Stimulated activated CD4-positive, alpha-beta T cell treated with anti-CD3 and anti-CD28 coated beads, Interleukin-2, amount 100 ng/mL, for 4 hours (primary cell): ENCODE measurements at places on chromosomes 7 and 10.

DNA sequence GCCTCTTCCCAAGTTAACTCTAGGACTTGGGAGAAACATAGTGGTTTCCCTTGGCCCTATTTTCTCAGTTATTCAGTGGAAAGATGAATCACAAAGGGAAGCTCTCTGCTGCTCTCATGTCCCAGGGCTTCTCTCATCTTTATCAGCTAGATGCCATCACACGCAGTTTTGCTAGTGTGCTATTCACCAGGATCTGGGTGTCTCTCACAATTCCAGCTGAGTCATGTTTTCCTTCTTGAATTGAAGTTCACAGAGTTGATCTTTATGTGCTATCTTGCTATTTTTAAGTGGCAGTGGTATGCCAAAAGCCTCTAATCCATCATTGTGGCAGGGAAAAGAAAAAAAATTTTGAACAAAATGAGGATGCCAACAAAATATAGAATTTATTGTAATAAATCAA is 101.3 kb downstream of the TWIST1 start:
- DNase-seq, result no peak

- peak; percentile 50 for DNase-seq
These were observed 5.3 kb upstream of the PRKRIP1 start for GRCh38 chr7:102390697-102391484.

- no peak for DNase-seq
These were observed 33.4 kb upstream of the ABLIM1 start for GRCh38 chr10:114691442-114691941.

- DNase-seq, result no peak
These were observed 68.9 kb upstream of the ZNF33B start for GRCh38 chr10:42707234-42707633.

GRCh38 chr7:20783125-20783699 is 3.5 kb downstream of the SP8 start:
- no peak for DNase-seq

DNA sequence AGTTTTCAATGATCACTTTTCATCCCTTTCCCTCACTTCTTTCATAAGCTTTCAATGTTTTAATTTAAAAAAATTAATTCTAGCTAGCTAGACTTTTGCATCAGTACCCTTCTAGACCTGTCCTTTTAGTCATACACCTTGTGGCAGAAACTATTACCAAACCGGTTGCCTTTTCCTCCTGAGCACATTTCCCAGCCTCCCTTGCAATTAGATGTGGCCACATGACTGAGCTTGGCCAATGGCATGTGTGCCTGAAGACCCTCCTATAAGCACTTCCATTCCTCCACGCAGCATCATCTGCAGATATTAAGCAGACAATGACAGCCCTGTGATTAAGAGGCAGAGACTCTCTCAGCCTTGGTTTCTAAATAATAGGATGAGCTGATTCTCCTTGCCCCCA is 12.3 kb downstream of the DKK1 start:
- DNase-seq, result no peak

- peak; percentile 77 for DNase-seq
These were observed 50.4 kb downstream of the DNAJB6 start for GRCh38 chr7:157386979-157387800.

- no peak for DNase-seq
These were observed 215.3 kb upstream of the ZNF32 start for GRCh38 chr10:43863859-43864591.

DNA sequence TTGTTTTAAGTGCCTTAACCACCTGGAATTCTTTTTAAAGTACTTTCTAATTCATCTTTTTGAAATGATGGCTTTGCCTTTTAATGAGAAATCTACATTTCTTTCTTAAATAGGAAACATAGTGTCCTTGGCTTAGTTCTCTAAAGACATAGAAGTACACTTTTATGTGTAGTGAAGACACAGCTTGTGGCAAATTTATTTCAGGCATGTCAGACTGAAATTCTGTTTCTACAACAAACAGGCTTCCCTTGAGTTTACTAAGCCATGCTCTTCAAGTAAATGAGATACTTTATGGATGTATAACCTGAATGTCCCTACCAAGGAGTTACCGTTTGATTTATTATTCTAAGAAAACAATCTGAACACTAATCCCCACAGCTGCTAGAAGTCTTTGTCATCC is 136.9 kb upstream of the MAGI2 start:
- DNase-seq, result no peak

GRCh38 chr7:148674689-148675088 is 24.0 kb upstream of the CUL1 start:
- no peak for DNase-seq

GRCh38 chr7:124566583-124566982 is 199.0 kb downstream of the GPR37 start:
- no peak for DNase-seq

DNA sequence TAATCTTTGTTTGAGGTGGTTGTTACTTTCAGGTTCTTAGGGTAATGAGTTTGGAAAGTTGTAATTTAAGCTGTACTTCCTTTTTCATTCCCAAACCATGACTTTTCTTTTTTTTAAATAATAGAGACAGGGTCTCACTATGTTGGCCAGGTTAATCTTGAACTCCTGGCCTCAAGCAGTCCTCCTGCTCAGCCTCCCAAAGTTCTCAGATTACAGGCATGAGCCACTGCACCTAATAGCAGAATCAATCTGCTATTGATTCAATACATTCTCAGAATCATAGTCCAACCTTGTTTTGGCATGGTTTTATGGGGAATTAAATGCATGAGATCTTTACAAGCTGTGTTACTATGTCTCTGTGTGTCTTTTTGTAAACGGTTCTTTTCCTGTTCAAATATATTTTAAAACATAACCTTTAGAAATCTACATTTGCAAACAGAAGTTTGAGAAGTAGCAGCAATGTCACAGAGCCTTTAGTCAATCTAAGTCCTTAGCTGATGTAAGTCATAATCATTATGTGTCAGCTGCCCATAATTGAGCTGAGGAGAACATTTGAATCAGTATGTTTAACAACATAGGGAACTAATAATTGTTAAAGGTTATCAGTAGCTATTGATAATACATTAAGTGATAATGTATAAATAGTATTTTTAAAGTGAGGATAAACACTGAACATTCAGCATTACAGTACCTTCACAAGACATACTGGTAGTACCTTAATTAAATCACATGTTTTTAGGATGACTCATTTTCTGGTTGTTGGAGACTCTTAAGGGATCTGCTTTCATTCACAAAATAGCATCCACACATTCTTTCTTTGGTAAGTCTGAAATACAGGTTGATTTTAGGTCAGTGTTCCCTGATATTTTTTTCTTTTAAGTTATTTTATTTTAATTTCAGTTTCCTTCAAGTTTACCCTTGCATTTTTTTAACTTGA is 8.8 kb downstream of the INPP5F start:
- DNase-seq, result no peak

- DNase-seq, result no peak
These were observed 61.4 kb downstream of the LUC7L2 start for GRCh38 chr7:139421123-139421522.

- no peak for DNase-seq
These were observed 121.6 kb downstream of the CACNB2 start for GRCh38 chr10:18261768-18262231.

- DNase-seq, result no peak
These were observed 34.5 kb downstream of the FRMD4A start for GRCh38 chr10:14296065-14296709.

DNA sequence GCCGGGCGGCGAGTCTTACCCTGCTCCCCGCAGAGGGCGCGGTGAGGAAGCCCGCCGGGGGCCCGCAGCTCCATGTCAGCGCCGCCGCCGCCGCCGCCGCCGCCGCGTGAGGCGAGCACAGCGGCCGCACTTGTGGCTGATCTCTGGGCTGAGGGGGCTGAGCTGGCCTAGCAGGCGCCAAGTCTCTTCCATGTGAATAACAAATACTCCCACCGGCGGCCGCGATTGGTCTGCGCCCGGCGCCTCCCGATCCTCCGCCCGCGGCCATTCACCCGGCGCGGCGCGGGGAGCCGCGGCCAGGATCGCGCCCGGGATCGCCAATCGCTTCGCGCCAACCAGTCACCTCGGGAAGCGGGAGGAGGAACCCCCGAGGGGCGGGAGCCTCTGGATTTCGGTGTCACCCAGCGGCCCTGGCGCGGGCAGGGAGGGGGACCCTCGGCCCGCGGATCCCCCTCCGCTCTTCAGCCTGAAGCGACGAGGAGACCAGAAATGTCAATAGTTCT is at the start of gene GRM8:
GRM8 (minus strand) TSS at position 164 of the 503 bp plus-strand sequence.
- DNase-seq, result no peak

DNA sequence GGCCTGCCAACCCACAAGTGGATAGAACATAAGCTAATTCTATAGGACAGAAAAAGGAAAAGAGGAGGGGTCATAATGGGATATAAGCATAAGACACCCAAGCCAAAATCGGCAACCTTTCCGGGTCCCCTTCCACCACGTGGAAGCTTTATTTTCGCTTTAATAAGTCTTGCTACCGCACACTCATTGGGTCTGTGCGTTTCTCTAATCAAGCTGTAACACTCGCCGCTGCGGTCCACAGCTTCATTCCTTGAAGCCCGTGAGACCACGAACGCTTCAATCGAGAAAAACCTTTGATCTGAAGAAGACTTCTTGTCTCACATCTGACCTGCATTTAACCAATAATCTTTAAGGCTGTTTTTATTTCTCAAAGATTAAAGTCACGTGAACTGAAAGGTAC is 35.8 kb upstream of the HECW1 start:
- no peak for DNase-seq

DNA sequence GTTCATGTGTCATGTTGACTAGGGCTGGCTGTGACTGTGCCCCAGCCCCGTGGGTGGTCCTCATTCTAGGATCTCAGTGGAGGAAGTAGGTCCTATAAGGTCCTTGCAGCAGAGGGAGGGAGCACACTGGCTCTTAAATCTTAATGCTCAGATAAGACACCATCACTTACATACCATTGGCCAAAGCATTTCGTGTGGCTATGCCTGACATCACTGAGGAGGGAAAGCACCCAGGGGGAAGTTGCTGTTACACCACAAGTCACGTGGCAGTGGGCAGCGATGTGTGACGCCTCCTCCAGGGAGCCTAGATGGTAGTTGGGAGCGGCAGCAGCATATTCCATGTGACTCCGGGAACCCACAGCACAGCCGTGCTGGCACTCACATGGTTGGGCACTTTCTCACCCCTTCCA is 224.7 kb upstream of the SH2B2 start:
- no peak for DNase-seq

DNA sequence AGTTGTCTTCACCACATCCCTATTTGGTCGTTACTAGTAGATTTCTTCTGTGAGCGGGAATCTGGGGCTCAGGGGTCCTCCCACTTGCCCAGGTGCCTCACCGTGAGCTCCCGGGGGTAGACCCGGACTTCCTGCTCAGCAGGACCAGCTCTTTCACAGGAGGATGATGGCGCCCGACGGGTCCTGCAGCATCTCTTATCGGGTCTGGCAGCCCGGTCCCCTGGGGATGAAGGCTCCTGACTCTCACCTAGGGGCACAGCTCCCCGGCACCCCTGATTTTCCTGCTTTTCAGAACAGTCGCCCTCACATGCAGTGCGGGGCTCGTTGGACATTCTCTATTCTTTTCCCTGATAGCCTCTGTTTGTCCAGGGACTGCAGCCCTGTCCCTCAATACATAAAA is 33.0 kb upstream of the SHH start:
- no peak for DNase-seq

DNA sequence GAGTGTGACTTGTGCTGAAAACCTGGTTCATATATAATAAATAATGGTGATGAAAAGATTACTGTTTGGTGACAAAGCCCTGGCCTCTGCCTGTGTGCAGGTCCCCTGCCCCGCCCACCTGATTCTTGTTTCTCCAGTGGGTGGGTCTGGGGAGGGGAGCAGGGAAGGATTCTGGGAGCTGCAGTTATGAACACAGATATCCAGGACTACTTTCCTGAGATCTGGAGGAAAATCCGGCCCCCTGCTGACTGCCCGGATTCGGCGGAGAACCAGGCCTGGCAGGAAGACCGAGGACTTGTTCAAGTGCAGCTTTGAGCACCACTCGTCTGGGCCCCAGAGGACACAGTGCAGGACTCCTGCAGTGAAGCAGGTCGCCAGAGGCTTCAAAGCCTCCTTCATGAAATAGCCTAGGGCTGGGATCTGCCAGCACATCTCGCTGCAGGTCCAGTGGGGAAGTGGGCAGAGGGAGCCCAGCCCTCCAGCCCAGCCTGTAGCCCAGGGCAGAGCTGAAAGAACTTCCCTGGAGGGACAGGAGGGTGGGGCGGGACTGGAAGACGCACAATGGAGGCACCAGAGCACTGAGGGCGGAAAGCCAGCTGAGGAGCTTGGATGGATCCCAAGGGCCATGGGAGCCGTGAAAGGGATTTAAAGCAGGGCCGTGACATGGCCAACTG is 7.0 kb downstream of the ATP6V0E2 start:
- DNase-seq, result no peak

- no peak for DNase-seq
These were observed 495 bp downstream of the EIF3B start for GRCh38 chr7:2354939-2355704.

GRCh38 chr10:69861251-69862240 is 59.8 kb downstream of the COL13A1 start:
- DNase-seq, result no peak

DNA sequence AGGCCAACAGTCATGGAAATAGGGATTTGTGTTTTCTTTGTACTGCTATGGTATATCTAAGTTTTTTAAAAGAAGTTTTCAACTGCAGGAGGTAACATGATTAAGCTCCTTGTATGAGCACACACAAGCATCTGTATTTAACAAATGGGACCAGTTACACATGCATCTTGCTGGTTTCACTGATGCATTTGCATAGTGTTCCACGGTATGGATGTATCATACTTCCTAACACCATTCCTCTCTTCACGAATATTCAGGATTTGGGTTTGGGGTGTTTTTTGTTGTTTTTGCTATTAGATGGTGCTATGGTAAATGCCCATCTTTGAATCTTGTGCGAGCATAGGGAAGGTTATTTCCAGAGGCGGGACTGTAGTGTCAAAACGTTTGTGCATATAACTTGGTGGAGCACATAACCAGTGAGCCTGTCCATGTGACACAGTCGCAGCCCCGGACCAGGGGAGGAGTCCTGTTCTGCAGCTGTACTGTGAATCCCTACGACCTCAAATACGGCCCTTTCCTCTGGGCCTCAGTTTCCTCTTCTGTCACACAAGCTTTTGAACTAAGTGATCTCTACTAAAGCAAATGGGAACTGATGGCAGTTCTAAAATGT is 1.9 kb downstream of the H2BK1 start:
- no peak for DNase-seq

GRCh38 chr7:156823435-156823834 is 69.5 kb downstream of the LMBR1 start:
- DNase-seq, result no peak

- DNase-seq, result no peak
These were observed 17.0 kb upstream of the ORAI2 start for GRCh38 chr7:102416406-102416805.

- no peak for DNase-seq
These were observed 80.9 kb upstream of the AGBL3 start for GRCh38 chr7:134905375-134905774.

- no peak for DNase-seq
These were observed 639.9 kb downstream of the TYW1 start for GRCh38 chr7:67636348-67637022.

GRCh38 chr7:25087855-25088254 is 37.2 kb downstream of the CYCS start:
- no peak for DNase-seq

- DNase-seq, result no peak
These were observed 129.7 kb downstream of the SAMD9 start for GRCh38 chr7:92988051-92988450.
